ENCODE measurements at places on chromosomes 1 and 21. TPM values are rescaled to one million over a fixed set of nuclear protein-coding genes. Genes with fewer than 3 reads are reported as not detected.

DNA sequence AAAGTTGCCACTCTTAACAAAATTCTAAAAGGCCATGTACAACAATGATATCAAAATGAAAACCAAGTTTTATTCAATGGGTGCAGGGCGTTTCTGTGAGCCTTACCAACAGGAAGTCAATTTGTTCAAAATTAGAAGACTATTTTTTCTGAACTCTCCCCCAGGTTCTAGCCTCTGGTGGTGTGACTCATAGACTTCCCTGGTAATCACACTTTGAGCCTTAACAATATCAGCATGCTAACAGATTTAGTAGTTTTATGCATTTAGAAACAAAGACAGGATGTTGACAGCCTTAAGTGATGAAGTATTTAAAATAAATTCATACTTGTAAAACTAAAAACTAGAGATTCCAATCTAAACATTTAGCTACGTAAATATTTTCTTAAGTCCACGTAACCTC is 88.4 kb downstream of the LRRC8C start:
- DNase-seq, result no peak

GRCh38 chr21:24941316-24942185 is 665.7 kb downstream of the MRPL39 start:
- DNase-seq, result peak; percentile 55

GRCh38 chr1:184866991-184867788 is 107.1 kb downstream of the NIBAN1 start:
- peak; percentile 21 for DNase-seq

DNA sequence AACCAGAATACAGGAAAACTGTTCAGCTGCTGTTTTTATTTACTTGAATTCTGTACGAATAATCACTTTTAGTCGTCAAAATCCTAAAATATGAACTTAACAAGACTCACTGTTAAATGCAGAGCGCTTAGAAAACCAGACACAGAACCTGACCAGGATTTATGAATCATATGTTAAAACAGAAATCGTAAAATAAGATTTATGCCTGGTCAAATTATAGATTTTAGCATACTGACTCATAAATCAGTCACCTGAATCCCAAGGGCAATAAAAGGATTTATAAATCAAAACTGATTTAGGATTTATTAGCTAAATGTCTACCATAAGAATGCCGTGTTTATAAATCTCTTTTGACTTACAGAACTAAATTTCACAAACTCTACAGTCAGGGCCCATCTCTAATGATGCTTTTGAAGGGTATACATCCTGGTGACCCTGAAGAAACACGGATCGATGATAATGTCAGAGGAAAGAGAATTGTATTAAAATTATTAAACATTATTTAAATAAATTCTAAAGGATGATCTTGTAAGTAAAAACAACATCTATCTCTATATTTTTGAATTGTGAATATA is 28.8 kb downstream of the CYYR1 start:
- DNase-seq, result no peak

DNA sequence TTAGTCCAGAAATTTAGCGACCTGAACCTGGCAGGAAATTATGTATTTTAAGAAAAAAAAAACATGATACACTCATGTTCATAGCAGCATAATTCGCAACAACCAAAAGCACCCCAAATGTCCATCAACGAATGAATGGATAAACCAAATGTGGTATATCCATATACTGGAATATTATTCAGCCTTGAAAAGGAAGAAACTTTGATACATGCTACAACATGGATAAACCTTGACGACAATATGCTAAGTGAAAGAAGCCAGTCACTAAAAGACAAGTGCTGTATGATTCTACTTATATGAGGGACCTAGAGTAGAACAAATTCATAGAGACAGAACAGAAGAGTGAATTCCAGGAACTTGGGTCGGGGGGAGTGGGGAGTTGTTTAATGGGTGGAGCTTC is 698 bp upstream of the OLIG1 start:
- DNase-seq, result no peak

- no peak for DNase-seq
Observed at GRCh38 chr1:201941420-201942128, 4.8 kb downstream of the LMOD1 start.

DNA sequence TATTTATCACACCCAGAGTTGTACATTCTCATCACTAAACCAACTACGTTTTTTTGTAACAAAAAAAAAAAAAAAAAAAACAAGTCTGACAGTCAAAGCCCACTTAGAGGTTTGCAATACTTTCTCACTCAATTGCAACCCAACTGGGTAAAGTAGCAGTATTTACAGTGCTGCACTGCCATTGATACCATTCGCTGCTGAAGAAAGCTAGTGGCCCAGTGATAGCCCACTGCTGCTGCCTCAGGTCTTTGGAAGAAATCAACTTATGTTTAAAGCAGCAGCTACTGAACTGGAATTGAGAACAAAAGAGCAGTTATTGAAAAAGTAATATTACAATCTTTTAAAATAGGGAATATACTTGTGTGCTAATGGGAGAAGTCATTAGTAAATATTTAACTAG is 2.7 kb downstream of the HNRNPU start:
- peak; percentile 44 for DNase-seq

DNA sequence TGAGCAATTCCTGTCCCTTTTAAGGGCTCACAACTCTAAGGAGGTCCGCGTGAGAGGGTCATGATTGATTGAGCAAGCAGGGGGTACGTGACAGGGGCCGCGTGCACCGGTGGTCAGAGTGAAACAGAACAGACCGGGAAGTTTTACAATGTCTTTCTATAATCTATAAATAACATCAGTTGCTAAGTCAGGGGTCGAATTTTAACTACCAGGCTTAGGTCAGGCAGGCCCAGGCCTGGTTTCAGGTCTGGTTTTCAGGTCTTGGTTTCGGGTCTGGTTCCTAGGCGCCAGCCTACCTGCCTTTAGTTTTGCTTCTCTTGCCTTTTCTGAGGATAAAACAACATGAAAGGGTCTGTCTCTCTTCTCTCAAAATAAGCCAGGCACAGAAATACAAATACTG is 476.0 kb upstream of the CAMK1G start:
- no peak for DNase-seq

- DNase-seq, result no peak
Observed at GRCh38 chr1:161359291-161359690, 8.4 kb downstream of the CFAP126 start.

DNA sequence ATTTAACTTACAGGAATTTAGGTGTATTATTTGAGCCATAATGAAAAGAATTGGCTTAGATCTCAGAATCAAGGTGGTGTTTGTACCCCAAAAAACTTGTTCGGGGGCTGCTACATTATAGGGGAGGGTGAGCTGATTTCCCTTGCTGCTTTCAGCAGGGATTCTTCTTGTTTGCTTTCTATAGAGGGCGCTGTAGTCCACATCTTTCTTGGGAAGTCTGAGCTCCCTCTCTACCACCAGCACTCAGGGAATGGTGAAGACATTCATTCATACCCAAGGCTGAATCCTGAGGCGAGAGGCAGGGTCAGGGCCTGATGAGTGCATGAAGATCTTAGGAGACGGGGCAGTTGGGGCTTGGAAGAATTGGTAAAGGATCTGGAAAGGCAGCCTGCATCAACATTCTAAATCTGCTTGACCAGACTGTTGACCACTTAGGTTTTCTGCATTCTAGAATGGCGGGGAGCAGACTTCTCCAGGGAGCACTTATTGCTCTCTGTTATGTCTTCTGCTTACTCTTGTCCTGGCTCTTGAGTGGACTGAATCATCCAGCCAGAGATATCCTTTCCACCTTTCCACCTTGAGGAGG is 18.9 kb downstream of the SPATA46 start:
- no peak for DNase-seq

DNA sequence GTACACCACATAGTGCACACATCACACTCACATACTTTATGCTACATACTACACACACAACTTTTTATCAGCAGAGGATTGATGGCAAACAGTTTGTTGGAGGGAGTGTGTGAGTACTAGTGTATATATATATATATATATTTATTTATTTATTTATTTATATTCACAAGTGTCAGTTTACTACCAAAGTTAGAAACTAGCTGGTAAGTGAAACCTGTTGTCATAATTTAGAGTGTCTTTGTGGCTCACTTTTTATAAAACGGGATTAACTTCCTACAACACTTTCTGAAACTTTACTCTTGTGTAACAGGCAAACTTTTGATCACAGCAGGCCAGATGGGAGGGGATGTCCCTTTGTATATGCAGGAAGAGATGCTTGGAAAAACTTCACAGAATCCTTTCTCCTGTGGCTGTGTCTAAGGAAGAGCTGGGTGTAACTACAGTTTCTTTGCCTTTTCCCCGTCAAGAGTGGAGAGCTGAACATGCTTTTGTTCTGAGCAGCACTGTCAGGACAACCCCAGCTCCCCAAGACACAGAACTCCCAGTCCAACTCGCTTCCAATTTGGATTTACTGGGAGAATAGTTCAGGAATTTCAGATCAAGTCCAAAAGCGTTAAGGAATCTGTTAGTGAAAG is 1.9 kb upstream of the SAMD13 start:
- DNase-seq, result no peak

DNA sequence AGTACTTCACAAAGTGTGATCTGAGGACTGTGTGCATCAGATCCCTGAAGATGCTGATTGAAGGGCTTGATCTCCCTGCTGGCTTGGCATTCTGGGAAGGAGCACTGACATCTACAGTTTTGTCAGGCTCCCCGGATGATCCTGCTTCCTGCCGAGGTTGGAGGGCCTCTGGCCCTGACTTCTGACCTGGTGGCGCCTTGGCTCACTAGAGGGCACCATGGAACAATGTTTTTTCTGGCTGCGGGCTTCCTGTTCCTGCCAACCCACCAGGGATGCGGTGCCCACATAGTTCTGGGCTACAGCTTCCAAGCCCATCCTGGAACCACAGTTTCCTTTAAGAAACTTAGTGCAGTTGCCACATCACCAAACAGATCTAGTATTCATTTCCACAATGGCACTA is 38.8 kb upstream of the RASAL2 start:
- no peak for DNase-seq

- peak; percentile 82 for DNase-seq
Observed at GRCh38 chr1:206911064-206911663, 10.6 kb downstream of the FCMR start.

DNA sequence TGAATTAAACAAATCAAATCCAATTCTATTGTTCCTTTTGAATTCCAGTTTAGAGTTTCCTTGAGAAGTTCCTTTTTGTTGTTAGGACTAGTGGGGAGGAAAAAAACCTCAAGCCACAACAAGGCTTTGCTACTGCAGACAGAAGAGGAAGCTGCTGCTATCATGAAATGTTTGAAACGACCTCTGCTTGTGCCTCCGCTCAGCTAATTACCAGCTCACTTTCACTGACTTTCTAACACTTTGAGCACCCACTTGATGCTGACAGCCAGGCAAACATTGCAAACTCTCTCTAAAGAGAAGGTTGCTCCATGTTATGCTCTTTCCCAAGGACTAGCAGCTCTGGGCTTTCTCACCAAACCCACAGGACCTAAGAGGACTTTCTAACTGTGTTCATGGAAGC is 203.9 kb upstream of the PROX1 start:
- peak; percentile 15 for DNase-seq

GRCh38 chr1:18948048-18948912 is 8.2 kb downstream of the IFFO2 start:
- peak; percentile 61 for DNase-seq

DNA sequence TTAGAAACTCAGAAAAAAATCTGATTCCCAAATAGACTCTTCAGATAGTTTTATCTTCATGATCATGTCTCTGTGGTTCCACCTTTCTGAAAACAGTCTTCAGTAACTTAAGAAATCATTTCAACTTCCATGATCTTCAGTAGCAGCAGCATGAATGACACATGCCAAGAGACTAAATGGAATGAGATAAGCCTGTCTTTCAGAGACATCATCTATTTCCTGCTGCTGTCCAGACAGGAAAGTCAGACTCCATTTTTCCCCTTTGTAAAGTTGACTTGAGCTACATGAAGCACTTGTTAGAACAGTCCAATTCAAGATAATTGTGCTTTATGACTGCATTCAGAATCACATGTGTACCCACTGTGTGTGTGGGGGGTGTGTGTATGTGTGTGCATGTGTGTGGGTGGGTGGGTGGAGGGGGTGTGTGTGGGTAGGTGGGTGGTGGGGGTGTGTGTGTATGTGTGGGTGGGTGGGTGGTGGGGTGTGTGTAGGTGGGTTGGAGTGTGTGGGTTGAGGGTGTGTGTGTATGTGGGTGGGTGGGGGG is 58.8 kb downstream of the CLIC4 start:
- no peak for DNase-seq

DNA sequence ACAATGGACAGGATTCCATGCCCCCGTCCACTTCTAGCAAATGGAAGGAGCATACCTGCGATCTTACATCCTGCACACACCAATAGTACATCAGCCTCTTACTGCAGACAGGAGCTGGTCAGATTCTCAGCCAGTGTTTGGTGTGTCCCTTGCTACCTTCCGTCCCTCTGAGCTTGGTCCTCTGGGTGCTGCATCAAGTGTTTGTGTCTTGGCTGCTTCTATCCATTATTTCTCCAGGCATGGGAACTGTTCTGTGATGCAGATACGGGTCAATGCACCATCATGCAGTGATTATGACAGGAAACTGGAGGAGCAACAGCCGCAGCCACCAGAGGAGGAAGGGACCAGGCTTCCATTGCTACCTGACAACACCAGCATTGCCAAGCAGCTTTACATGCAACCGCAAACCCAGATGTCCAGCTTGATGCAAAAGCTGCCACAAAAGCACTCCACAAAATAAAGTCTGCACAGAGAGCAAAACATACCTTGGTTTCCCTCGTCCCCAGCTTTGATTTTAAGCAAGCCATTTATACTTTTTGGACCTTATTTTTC is 21.9 kb upstream of the OVAAL start:
- no peak for DNase-seq

DNA sequence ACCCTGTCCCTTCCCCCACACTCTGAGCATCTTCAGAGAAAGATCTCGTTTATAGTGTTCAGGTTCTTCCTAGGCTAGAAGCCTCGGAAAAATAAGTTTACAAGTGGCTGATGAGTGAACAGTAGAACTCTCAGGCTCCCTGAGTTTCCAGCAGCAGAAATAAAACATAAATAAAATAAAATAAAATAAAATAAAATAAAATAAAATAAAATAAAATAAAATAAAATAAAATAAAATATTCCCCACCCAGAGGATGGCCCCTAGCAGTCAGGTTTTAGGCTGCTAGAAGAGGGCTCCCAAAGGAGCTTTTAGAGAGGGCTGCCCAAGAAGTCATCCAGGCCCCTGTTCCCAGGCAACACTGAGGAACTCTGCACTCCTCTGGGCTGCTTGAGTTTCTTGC is 55.1 kb downstream of the KCNC4 start:
- no peak for DNase-seq

Gene SH2D2A
- total RNA-seq, result not detected

Gene LIPI
- total RNA-seq, result not detected

Gene DNASE2B
- total RNA-seq, result not detected

Gene UTS2
- not detected for total RNA-seq

Gene LGR6
- not detected for total RNA-seq

Gene WDR77
- 24.6 TPM for total RNA-seq

Gene KCNK2
- not detected for total RNA-seq

Gene LRRC38
- not detected for total RNA-seq

Gene SKI
- total RNA-seq, result 18.7 TPM

Gene RNU5D-1
- not detected for total RNA-seq

Gene RIPPLY3
- total RNA-seq, result not detected

Data from stomach (tissue), 19 donors.